CD4-positive, alpha-beta memory T cell (primary cell): ENCODE measurements at places on chromosomes 5 and 9.

GRCh38 chr9:117434566-117434965, 19.7 kb upstream of the ASTN2 start:
- H3K27ac ChIP-seq: no peak overlapping the region
- H3K27me3 ChIP-seq: no peaks in the 10 kb centered on the region
- H3K4me3 ChIP-seq: no peak overlapping the region
- no peak for DNase-seq

- H3K4me3 ChIP-seq: no peak overlapping the region
- H3K27me3 ChIP-seq: no peaks in the 10 kb centered on the region
- no peak for DNase-seq
These were observed 75.8 kb upstream of the SARDH start for GRCh38 chr9:133813749-133814585.

DNA sequence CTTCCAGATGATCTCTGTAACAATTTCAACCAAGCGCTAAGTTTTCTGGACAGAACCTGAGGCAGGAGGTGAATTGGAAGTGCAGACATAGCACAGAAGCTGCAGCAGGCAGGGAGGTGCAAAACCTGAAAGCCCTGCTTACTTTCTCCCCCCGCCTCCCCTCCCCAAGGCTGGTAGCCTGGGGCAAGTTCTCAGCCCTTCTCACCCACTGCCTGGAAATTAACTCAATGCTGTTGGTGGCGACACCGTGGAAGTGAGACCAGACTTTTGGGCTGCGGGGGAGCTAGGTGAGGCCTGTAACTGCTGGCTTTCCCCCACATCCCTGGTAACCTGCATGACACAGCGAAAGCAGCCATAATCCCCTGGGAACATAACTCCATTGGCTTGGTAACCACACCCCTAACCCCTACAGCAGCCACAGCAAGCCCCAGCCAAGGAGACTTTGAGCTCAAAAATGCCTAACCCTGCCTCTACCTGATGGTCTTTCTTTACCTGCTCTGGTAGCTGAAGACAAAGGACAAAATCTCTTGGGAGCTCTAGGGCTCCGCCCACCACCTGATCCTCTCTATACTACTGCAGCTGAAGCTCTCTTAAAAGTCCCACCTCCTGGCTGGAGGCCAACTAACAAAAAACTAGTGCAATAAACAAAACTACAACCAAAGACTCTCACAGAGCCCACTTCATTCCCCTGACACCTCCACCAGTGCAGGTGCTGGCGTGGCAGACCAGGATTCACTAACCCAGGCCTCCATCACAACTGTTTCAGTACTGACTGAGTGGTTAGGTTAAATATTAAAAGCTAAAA, 11.9 kb upstream of the OR13C8 start:
- no peak overlapping the region for H3K4me3 ChIP-seq
- no peak overlapping the region for H3K27ac ChIP-seq
- H3K4me1 ChIP-seq: no peaks in the 10 kb centered on the region
- no peaks in the 10 kb centered on the region for H3K36me3 ChIP-seq
- no peak for DNase-seq

GRCh38 chr5:134242146-134242545, 16.3 kb upstream of the PPP2CA start:
- no peak overlapping the region for H3K27ac ChIP-seq
- H3K4me1 ChIP-seq: no peaks in the 10 kb centered on the region
- no peak overlapping the region for H3K4me3 ChIP-seq
- DNase-seq: no peak
- H3K36me3 ChIP-seq: no peaks in the 10 kb centered on the region
- H3K27me3 ChIP-seq: no peaks in the 10 kb centered on the region
